ENCODE measurements at places on chromosomes 7 and 10.

DNA sequence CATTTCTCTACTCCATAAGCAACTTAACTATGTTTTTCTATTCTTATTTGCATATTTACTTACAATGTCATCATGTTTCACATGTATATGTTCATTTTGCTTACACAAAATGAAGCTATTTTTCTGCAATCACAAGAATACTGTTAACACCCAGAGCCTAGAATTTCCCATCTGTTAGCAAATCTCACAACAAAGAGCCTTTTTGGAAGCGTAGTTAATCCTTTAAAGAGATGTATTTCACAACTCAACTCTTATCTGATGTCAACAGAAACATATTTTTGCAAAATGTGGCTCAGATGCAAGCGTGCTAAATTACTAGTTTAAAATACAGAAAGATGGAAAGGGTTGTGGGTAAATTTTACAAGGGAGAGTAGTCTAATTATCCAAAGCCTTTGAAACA, 110.6 kb upstream of the COL1A2 start:
- DNase-seq = no peak

GRCh38 chr10:125024497-125025234, 82.7 kb downstream of the ZRANB1 start:
- no peak for DNase-seq

- DNase-seq = no peak
Observed at GRCh38 chr10:68870061-68870460, 31.1 kb upstream of the DDX50 start.

GRCh38 chr10:126783806-126784557, 113.5 kb upstream of the C10orf90 start:
- DNase-seq = peak; percentile 8

DNA sequence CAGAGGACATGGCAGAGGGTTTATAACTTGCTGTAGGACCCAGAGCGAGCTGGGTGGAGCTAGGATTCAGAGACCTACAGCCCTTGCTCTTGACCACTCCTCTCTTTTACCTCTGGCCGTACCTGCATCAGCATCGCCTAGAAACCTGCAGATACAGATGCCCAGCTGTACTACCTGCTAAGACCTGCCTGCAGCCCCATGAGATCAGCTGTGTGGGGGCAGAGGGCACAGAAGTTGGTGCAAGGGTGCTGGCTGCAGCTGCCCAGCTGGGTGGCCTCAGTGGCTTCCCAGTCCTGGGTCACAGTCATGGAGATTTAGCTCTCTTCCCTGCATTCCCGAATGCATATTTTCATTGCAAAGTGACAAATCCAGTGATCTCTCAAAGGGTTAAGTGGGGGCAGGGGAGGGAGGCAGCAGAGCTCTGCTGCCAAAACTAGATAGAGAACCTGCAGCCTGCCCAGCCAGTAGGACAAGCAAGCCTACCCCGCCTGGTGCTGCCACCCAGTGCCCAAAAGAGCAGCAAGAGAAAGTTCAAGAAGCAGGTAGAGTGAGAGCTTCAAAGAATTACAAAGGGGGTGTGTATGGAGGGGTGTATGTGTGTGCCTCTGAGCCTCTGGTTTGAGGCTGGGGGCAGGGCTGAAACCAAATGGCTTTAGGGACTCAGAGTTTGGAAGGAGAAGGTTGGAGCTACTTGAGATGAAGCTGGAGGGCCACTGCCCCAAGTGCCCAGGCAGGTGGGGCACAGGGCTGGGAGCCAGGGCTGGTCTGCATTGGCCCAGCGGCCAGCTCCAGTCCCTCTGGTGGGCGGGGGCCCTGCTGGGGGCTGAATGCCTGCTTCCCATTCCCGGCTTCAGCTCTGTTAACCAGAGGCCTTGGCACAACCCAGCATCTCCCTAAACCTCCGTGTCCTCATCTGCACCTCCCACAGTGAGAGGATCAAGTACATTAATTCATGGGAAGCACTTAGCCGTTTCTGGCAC, 6.9 kb downstream of the FAM241B start:
- DNase-seq = peak; percentile 39

DNA sequence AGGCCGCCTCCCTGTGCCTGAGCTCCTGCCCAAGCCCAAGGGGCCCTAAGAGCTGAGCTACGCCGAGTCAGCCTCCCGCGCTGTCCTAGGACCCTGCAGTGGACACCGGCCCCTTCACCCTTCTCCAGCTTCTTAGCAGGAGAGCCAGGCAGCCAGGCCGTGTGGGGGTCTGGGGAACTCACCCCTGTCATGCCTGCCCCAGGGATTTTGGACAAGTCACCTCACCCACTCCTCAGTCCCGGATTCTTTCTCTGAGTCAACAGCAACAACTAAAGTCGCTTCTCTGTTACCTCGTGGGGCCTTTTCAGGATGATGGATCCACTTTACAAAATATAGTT, 79.3 kb downstream of the MKI67 start:
- no peak for DNase-seq

- DNase-seq = no peak
Observed at GRCh38 chr10:29104661-29105399, 184.0 kb upstream of the LYZL1 start.
